ENCODE measurements at places on chromosomes 13 and 19.

GRCh38 chr19:19737559-19738332 is 4.8 kb upstream of the ZNF14 start:
- DNase-seq, result no peak

DNA sequence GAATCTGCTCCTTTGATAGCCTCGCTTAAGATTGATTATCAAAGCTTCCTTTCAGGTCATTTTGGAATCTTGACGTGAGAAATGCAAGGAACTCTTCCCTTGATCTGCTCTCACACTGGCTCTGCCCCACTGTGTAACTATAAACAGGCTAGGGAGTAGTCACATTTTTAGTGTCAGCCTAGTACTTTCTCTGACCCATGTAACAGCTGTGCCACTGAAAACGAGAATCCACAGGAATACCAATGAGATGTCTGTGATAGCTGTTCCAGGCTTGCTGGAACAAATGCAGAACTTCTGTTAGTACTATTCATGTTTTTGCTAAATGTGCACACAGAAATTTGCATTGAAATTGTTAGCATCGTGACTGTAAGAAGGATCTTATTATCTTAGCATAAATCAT is 221.3 kb downstream of the MYO16 start:
- no peak for DNase-seq

GRCh38 chr19:6015841-6016545 is 38.1 kb upstream of the RANBP3 start:
- no peak for DNase-seq

GRCh38 chr19:39415111-39416046 is 2.9 kb downstream of the PLEKHG2 start:
- no peak for DNase-seq

DNA sequence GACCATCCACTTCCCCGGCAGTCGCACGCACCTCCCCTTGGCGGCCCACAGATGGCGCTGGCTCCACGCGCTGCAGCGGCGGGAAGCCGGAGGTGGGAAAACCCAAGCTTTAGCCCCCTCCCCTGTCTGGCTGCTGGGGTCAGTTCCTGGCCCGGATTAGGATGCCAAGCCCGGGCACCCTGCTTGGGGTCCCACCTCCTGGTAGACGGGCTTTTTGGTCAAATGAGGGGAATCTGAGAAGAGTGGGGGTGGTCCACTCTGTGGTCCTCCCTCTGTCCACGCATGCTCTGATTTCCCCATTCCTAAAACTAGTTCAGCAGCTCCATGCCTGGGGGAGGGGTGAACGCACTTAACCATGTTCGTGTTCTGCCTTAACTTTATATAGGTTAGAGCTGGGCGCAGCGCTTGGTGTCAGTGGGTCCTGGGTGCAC is 8.1 kb upstream of the ADGRE2 start:
- DNase-seq, result no peak

- no peak for DNase-seq
Measured at GRCh38 chr19:44607049-44607448, 6.3 kb upstream of the IGSF23 start.

GRCh38 chr19:43353606-43354304 is at the start of gene CD177:
TSS of gene CD177 (plus strand) at chr19:43353686. CDS start at chr19:43353715, 29 bp downstream.
- DNase-seq, result no peak

GRCh38 chr13:58933475-58933874 is 1230.3 kb downstream of the DIAPH3 start:
- no peak for DNase-seq

DNA sequence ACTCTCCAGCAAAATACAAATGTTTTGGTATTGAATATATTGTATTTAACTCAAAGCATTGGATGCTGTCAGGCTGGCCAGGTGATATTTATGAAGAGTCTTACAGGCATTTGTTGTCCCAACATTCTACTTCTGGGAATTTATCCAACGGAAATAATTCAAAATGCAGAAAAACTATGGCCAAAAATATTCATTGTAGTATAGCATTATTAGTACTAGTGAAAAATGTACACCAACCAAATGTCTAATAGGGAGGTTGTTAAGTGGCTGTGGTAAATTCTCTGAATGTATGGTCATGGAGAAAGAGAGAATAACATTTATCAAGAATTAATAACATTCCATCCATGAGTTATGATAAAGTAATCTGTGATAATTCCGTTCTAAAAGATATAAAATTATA is 38.6 kb upstream of the GAS6 start:
- DNase-seq, result no peak

DNA sequence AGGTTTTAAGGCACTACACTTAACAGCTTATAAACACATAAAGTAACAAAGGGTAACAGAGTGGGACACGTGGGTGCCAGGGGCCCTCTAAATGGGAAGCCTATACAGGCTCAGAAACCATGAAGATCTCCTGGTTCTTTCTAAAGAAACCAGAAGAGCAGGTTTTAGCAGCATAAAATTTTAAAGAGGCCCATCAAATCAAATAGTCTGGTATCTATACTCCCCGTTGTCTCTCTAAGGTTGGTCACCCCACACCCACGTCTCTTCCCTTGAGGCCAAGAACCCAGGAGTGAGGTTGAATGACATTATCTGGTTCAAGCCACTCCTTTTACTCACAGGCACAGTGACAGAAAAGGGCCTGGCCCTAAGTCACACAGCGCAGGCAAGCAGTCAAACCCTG is 4.6 kb upstream of the DYRK1B start:
- no peak for DNase-seq

GRCh38 chr13:42149136-42149535 is 100.7 kb downstream of the DGKH start:
- DNase-seq, result no peak

DNA sequence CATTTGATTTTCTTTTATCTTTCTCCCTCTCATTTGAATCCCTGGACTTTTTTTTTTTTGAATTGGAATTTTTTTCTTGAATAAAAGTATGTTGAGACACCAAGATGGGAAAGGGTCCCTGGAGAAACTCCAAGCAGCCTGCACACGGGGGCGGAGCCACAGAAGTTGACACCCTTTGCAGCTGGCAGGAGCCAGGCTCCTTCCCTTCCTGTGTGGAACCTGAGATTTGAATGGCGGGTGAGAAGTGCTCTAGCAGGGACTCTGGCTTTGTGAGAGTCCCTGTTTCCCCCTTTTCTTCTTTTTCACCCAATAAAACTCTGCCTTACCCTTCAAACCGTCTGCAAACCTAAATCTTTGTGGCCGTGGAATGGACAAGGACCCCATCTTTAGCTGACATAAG is 1381.0 kb upstream of the MIR17HG start:
- DNase-seq, result no peak

DNA sequence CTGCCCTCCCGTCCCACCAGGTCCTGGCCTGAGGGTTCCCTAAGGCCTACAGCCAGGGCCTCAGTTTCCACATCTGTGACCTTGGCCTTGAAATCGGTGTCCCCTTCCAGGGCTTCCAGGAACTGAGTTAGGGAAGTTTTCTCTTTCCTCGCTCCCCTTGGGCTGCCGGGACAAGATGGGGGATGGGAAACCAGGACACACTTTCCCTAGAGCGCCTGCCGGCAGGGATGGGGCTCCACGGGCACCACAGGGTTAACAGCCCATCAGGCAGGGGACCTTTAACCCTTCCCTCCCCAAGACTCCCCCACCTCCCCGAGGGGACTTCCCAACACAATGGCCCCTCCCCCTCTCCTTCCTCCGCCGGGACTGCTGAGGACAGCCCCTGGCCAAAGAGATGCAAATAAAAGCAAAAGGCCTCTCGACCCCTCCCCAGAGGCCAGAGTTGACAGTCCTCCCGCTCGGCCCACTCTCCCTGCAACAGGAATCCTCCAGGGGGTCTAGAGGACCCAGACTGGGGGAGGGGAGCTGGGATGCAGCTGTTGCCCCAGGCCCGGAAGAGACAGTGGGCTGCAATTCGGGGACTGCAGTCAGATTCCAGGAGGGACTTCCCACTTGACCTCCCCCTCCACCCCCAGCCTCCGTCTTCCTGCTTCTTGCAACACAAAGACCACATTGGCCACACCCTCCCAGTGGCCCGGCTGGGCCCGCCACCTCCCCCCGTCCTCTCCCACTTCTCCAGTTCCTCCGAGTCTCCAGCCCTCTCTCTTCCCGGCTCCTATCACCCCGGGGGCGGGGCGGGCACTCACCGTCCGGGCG is 3.4 kb downstream of the BBC3 start:
- no peak for DNase-seq
